Osteoblast (primary cell): ENCODE measurements at places on chromosomes 16 and 17. TPM values are rescaled to one million over a fixed set of nuclear protein-coding genes. Genes with fewer than 3 reads are reported as not detected.

KRT36 gene
- 0.36 TPM in 1 of 2 replicates, not detected in the other for total RNA-seq

NEUROD2 gene
- total RNA-seq = not detected in 2 replicates

NAGS gene
- 0.36 and 0.59 TPM in 2 replicates for total RNA-seq

TMC7 gene
- total RNA-seq = 1.1 and 1.5 TPM in 2 replicates

CTF1 gene
- 2.9 and 3.3 TPM in 2 replicates for total RNA-seq

SLC22A31 gene
- not detected in 2 replicates for total RNA-seq

CCL4 gene
- 0.36 TPM in 1 of 2 replicates, not detected in the other for total RNA-seq

TNS4 gene
- total RNA-seq = under 0.01 and 0.29 TPM in 2 replicates

WNT9B gene
- total RNA-seq = 0.36 TPM in 1 of 2 replicates, not detected in the other

PKMYT1 gene
- 1.4 and 2.1 TPM in 2 replicates for total RNA-seq

MT1G gene
- not detected in 2 replicates for total RNA-seq

CSNK2A2 gene
- 38.6 and 40.5 TPM in 2 replicates for total RNA-seq

CES3 gene
- 0.29 TPM in 1 of 2 replicates, not detected in the other for total RNA-seq

C17orf50 gene
- not detected in 2 replicates for total RNA-seq

EVI2B gene
- 4.0 and 6.2 TPM in 2 replicates for total RNA-seq

ATP6V0D1 gene
- 146 and 158 TPM in 2 replicates for total RNA-seq

PMFBP1 gene
- under 0.01 and 0.59 TPM in 2 replicates for total RNA-seq

SEPTIN12 gene
- not detected in 2 replicates for total RNA-seq

CLEC18A gene
- total RNA-seq = 0.29 and 1.1 TPM in 2 replicates

PMP22 gene
- total RNA-seq = 151 and 163 TPM in 2 replicates

SGCA gene
- total RNA-seq = 0.29 TPM in 1 of 2 replicates, not detected in the other

WDR81 gene
- 47.7 and 47.8 TPM in 2 replicates for total RNA-seq

MC1R gene
- total RNA-seq = 4.7 and 5.1 TPM in 2 replicates

GHDC gene
- total RNA-seq = 26.8 and 31.8 TPM in 2 replicates

TMEM132E gene
- total RNA-seq = 0.29 TPM in 1 of 2 replicates, not detected in the other

ABI3 gene
- under 0.01 and 0.36 TPM in 2 replicates for total RNA-seq

MYCBPAP gene
- total RNA-seq = 0.36 and 0.88 TPM in 2 replicates

FBXL16 gene
- total RNA-seq = not detected in 2 replicates

FBXW10B gene
- total RNA-seq = 0.29 and 0.36 TPM in 2 replicates
